Stimulated activated CD8-positive, alpha-beta memory T cell treated with anti-CD3 and anti-CD28 coated beads, Interleukin-7, amount 100 ng/mL, for 4 hours (primary cell): ENCODE measurements at places on chromosomes 7 and 10.

DNA sequence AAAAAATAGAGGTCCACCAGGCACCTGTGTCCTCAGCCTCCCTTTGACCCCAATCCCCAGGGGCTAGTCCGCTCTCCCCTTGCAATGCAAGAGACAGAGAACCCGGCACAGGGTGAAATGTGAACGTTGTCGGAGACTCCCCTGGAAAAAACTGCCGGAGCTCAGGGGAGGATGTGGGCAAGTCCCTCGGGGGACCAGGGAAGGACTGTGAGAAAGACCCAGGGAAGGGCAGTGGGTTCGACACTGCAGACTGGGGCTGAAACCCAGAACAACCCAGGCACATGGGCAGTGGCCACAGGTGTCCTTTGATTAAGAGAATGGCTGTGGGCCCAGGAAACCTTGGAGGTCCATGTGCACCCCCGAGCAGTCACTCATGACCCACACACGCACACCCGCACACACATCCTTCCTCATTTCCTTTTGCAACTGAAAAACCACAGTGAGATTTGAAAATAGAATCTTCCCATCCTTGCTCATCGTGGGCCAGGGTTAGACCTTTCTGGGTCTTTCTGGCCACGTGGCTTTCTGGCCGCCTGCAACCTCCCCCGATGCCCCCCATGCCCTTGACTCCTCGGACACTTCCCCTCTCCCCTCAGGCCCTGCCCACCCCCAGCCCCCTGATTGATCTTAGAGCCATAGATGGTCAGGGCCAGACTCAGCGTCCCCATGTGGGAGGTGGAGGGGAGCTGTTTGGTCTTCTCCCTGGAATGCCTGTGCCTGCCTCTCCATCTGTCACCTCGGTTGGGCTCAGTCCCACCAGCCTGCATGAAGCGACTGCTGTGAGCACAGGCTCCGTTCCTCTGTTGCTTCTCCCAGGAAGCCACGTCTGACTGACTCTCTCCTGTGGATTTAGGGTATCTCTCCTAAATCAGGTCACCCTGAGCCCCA lies 7.9 kb downstream of the LAT2 start:
- DNase-seq = no peak

DNA sequence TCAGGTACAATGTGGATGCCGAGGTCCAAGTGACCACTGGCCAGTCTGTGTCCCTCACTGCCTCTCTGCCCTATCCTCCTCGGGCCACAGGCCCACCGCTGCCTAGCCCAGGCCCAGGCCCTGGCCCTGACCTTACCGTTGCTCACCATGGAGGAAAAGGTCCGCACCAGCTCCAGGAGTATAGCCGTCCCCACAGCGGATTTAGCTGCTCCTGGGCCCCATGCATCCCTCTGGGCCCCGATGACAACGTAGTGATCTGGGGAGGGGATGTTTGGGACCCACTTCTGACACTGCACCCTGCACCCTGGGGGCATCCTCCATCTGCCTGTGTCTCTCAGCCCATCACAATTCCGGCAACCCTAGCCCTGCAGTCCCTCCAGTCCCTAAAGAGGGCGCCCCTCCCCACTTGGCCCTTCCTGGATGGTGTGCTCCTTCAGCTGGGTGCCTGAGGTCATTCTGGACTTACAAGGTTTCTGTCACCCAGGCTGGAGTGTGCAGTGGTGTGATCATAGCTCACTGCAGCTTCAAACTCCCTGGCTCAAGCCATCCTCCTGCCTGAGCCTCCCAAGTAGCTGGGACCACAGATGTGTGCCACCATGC lies 12.1 kb downstream of the TFR2 start:
- no peak for DNase-seq

- no peak for DNase-seq
Measured at GRCh38 chr10:55629793-55630490, 731.1 kb downstream of the ZWINT start.

GRCh38 chr7:151115836-151116418 lies 29.7 kb downstream of the AGAP3 start:
- DNase-seq = no peak

- DNase-seq = no peak
Measured at GRCh38 chr7:90178679-90179278, 24.5 kb downstream of the STEAP1 start.

DNA sequence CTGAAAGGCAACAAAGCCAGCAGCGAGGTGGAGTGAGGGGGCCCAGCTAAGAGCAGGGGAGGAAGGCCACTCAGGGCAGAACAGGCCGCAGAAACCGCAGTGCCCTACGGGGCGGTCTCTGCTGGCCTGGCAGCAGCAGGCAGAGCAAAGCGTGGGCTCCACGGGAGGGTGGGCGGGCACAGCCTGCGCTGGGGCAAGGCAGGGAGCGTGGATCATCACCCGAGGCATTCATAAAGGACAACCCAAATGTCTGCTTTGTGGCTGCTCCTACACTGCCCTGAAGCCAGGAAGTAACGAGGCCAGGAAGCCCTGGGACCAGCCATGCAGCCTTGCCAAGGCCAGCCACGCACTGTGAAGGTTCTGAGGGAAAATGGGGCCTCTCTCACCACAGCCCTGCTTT lies 127.5 kb downstream of the MAD1L1 start:
- no peak for DNase-seq

- no peak for DNase-seq
Measured at GRCh38 chr7:137080516-137081203, 212.2 kb downstream of the CHRM2 start.

DNA sequence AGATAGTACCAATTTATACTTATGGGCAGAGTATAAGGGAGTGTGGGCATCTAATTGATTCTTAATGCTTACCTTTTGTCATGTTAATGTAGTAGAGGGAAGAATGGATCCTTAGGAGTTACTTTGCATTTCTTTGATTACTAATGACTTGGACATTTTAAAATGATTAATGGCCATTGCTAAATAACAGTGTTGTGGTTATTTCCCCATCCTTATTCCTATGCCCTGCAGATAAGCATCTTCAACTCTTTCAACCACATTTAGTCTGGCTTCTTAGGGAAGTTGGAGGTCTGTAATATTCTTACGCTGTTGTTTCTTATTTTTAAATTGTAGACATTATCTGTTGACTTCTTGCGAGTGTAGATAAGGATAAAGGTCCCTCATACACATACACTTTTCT lies 37.2 kb downstream of the KAT6B start:
- no peak for DNase-seq

GRCh38 chr7:73623798-73624668 lies at the start of gene MLXIPL:
Gene MLXIPL, minus strand, starts transcription at chr7:73624522. Its CDS starts 30 bp downstream, at chr7:73624492.
- no peak for DNase-seq

DNA sequence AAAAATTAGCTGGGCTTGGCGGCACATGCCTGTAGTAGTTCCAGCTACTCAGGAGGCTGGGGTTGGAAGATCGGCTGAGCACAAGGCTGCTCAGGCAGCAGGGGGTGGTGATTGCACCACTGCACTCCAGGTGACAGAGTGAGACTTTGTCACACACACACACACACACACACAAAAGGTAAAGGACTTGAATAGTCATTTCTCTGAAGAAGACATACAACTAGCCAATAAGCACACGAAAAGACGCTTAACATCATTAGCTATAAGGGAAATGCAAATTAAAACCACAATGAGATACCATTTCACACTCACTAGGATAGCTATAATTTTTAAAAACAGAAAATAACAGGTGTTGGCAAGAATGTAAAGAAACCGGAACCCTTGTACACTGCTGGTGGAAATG lies 48.6 kb downstream of the HIP1 start:
- DNase-seq = no peak

- DNase-seq = no peak
Measured at GRCh38 chr7:51304729-51305128, 11.9 kb downstream of the COBL start.

GRCh38 chr10:10892290-10892875 lies 125.3 kb upstream of the CELF2 start:
- DNase-seq = no peak

DNA sequence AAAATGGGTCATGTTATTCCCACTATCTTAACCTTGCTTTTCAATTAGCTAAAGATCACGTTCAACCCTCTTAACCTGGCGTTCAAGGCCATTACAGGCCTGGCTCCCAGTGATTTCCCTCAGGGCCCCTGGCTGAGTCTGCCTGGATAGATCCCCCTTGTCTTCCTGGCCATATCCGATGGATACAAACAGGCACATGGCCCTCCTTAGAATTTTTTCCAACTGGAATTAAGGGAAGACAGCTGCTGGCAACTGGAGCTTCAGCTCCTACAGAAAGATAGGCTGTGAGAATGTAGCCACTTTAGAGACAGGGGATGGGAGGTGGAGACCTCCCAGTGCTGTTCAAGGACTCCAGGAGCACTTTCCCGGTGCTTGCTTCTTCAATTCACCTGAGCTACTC lies 63.1 kb upstream of the ITGA8 start:
- DNase-seq = no peak
